ENCODE measurements at places on chromosomes 13 and 19.

- no peak for DNase-seq
Observed at GRCh38 chr13:31234729-31235128, 35.0 kb downstream of the B3GLCT start.

DNA sequence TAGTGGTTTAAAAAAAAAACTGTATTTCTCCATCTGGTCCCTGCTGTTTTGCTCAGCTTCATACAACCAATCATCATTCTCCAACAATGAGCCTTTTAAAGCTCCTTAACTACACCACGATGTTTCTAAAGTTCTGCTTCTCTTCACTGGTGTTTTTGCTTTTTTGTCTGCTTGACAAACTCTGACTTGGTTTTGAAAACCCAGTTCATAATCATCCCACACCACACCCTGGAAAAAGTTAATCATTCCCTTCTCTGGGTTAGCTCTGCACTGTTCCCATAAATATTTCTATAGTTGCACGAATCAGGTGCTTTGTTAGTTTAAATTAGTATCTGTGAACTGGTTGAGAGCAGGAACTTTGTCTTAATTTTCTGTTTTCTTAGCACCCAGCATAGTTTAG, 217.1 kb downstream of the ENOX1 start:
- no peak for DNase-seq

GRCh38 chr13:111210544-111211469, 95.7 kb downstream of the ARHGEF7 start:
- DNase-seq: peak; percentile 7

DNA sequence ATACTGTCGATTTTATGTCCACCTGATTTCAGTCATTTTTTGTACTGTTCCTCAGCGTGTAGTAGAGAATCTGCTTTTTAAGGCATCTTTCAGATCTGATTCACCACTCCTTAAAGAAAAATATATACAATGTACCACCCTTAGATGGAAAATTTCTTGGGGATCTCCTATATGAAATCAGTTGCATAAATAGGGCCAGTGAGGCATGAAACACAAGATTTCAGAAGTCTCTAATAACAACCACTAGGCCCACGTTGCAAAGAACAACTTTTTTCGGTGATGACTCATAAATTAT, 1.4 kb downstream of the USP12 start:
- peak; percentile 72 for DNase-seq

- DNase-seq: no peak
Observed at GRCh38 chr19:38660724-38661123, 13.3 kb downstream of the ACTN4 start.

Data from PC-9 (cell line).